ENCODE measurements at places on chromosomes 12 and 14.

DNA sequence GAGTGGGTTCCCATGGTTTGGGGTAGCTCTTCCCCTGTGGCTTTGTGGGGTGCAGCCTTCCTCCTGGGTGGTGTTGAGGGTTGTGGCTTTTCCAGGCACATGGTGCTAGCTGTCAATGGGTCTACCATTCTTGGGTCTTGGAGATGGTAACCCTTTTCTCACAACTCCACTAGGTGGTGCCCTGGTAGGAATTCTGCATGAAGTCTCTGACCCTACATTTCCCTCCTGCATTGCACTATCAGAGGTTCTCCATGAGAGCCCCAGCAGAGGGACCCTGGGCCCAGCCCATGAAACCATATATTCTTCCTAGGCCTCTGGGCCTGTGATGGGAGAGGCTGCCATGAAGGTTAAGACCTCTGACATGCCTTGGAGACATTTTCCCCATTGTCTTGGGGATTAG, 1093.3 kb downstream of the SLC16A7 start:
- peak; percentile 36 for DNase-seq

DNA sequence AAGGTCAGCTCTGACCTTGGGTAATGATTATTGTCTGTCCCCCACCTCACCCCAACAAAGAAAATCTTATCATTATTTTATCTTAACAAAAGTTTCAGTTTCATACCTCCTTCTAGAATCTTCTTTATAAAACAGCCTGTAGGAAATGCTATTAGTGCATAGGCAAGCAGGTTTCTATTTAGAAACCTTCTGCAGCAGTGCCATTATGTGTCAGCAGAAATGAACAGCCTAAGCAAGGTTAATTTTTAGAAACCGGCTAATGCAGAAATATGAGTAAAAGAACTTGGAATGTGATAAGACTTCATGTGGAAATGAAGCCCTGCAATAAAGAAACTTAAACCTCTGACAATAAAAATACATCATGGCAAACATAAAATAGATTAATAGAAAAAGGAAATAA, 814.4 kb downstream of the FSCB start:
- no peak for DNase-seq

- no peak for DNase-seq
These were observed 16.5 kb downstream of the HSPB8 start for GRCh38 chr12:119195256-119195655.

DNA sequence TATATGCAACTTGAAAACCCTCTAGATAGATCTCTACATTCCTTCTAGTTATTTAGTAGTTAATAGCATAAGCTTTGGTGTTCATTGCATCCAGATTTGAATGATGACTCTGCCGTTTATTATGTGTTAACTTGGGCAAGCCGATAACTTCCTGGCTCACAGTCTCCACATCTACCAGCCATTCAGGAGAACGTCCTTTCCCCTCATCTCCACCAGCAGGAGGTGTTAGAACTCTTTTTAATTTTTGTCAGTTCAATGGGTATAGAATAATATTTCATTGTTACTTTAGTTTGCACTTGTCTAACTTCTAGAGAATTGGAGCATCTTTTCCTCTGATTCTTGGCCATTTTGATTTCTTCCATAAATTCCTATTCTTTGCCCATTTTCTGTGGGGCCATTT, 30.0 kb upstream of the WSCD2 start:
- DNase-seq = no peak

DNA sequence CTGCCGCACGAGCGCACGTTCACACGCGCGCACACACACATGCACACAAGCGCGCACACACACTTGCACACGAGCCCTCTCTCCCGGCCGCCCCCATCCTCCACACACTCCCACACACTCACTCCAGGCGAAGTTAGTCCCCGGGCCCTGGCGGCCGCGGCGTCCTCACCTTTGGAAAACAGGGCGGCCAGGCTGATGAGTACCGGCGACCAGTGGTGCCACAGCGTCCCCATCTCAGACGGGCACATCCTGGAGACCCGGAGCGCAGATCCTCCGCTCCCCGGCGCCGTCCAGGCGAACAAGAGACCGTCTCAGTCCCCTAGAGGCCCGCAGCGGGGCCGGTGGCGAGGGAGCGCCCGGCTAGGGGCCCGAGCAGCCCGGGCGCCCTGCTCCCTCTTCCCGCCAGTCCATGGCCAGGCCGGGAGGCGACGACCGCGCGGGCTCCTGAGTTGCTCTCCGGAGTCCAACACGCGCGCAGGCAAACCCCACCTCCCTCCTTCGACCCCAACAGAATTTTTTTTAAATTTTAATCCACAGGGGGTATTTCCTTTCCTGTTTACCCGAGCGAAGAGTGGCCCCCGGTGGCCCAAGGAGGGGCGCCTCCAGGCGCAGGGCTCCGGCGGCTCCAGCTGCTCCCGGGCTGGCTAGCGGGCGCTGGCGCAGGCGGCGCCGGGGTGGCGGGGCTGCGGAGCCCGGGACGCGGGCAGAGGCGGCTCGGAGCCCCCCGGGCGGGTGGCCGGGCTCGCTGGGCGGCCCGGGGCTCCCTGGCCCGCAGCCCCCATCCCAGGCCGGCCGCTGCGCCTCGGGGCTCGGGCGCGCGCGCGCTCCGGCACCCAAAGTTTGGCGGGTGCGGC, 506 bp downstream of the TMEM132D start:
- DNase-seq = no peak

DNA sequence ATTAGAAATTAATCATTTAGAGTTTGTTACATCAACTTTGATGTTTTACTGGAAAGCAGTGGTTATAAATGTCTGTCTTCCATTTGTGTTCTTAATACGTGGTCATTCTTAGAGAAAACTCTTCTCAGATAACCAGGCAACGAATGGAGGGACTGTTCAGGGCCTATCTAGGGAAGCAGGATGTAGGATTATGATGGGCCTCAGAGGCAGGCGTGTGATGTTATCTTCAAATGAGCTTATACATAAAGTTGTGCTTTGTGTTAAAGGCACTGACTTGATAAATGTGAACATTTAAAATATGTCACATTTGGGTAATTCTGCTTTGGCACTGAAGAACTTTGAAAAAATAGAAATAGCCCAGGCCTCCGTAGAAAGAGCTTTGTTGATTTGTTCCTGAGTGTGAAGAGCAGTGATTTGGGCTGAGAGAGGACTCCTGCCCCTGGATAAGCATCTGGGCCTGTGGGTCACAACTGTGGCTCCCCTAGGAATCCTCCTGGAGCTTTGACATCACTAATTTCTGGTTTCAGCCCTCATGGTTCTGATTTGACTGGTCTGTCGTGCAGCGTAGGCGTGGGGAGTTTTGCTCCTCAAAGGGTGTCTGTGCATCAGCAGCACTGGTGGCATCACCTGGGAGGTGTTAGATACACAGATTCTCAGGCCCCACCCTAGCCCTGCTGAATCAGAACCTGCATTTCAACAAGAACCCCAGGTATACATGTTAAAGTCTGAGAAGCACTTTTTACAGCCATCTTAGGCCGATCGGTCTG, 55.4 kb downstream of the SAMD4A start:
- DNase-seq = peak; percentile 32

DNA sequence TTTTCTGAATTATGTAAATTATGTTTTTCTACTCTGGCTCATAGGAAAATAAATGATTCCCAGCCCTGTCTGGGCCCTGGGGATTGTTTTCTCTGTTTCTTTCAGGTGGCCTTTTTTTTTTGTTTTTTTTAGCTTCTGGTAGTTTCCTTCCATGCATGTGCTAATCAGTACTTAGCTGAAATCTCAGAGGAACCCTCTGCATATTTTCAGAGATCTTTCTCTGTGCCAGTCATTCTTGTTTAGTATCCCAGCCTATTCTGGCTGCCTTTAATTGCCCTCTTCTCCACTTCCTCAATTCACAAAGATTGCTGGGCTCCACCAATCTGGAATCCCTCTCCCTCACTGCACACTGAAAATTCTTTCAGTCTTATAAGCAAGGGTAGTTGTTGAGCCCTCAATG, 46.9 kb downstream of the CNOT2 start:
- DNase-seq = no peak

GRCh38 chr12:66013224-66013623, 117.3 kb downstream of the LLPH start:
- DNase-seq = no peak

- peak; percentile 24 for DNase-seq
These were observed 100.5 kb downstream of the ALG10B start for GRCh38 chr12:38417101-38417500.

DNA sequence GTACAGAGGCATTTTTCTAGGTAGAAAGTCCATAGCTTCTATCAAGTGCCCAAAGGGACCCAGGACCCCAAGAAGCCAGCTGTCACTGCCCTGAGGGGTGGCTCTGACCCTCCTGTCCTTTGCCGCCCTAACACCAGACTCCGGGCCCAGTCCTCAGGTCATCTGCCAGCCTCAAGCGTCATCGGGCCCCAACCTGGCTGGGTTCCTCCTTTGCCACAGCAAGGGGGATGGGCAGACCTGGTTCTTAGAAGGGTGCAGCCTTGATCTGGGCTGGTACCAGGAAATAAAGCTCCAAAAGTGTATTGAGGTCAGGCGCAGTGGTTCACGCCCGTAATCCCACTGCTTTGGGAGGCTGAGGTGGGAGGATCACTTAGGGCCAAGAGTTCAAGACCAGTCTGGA, 27.1 kb upstream of the FAM222A start:
- DNase-seq = no peak

DNA sequence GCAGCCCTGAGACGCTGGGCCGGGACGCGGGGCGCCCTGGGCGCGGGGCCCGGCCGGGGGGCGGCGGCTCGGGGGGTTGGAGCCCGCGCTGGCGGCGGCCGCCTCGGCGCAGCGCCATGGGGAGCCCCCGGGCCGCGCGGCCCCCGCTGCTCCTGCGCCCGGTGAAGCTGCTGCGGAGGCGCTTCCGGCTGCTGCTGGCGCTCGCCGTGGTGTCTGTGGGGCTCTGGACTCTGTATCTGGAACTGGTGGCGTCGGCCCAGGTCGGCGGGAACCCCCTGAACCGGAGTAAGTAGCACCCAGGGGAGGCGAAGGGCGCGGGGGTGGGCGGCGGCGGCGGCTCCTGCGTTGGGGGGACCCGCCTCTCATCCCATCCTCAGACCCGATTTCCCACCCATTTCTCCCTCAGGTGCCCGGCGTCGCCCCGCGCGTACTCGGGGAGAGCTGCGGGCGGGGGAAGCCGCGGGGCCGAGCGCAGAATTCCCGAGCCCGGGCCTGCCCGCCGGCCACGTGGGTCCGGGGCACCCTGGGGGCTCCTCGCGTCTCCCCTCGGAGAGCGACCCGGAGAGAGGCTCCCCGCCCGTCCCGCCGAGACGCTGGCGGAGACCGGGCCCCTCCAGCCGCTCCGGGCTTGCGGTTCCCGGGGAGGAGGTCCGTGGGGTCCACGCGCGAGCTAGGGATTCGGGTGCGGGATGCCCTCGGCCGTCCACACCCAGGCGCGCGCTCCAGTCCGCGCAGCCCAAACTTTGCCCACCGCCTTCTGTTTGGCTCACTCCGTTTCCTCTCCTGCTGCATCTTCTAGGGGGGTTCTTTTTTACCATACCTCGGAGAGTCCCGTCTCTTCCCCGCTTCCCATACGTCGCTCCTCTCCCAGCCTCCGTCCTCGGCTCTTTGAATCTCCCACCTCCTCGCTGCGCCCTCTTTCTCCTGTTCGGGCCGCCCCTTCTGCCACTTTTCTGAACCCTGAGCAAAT, 807 bp downstream of the B4GALNT3 start:
- no peak for DNase-seq

DNA sequence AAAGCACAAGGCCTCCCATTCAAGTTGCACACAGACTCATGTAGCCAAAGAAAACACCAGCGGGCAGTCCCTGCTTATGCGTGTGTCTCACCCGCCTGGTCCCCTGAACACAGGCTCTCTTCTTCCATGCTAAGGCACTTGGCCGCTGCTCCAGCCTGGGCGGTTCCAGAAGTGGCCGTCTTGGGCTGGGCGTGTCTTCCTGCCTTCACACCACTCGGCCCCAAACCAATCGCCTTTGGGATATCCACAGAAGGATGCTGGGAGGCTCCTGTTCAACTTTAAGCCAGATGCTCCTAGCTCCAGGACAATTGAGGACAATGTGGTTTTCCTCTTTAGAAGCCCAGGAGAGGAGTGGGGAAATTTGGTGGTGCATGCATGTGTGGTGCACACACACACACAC, 2.2 kb downstream of the SCARB1 start:
- DNase-seq = peak; percentile 70

DNA sequence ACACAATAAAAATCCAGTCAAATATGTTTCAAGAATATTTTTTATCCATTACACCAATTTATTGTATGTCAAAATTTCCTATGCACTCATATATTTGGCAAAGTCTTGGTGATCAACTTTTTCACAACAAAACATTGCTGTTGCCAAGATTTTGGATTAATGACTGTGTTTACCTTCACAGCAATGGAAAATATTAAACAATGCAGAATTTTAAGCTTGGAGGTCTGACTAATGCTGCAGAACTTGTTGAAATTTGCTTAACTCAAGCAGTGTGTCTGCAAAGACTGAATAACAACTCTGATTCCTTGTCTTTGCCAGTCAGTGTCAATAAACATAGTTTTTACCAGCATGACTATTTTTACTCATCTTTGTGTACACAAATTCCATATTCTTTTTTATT, 336.4 kb downstream of the CCER1 start:
- DNase-seq = peak; percentile 80

DNA sequence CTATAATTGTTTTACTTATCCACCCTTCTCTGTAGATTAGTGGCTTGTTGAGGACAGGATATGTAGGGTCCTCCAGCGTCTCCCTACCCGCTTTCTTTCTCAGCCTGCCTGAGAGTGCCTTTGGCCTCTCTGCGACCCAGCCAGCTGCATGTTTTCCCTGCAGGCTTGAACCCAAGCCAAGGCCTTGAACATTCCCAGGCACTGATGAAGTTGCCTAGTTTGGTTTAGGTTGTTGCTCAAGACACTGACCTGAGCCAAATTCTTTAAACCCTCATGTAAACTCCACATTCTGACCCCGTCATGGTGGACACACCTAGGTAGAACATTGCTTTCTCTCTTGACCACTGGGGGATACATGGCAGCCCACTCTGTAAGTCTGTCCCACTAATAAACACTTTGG, 33.4 kb upstream of the TXNRD1 start:
- peak; percentile 10 for DNase-seq

DNA sequence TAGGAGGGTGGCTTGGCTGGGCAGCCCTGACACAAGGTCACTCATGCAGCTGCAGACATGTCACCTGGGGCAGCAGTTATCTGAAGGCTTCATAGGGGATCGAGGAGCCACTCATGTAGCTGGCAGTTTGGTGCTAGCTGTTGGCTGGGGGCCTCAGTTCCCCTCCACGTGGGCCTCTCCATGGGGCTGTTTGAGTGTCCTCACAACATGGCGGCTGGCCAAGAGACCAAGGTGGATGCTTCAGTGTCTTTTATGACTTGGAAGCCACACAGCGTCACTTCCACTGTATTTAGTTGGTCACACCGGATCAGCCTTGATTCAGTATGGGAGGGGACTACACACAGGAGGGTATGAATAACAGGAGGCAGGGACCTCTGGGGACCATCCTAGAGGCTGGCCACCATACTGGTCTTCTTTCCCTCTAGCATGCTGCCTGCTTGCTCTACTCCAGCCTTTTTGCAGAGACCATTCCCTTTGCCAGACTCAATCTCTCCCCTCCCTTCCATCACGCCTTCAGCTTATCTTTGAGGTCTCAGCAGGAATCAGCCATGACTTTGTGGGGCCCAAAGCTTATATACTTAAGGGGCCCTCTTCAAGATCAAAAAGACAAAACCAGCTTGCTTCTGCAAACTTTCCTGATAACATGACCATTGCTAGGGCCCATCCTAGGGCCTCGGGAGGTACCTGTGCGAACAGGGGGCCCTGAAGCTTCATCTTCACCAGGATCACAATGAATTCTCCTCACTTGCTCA, 53.4 kb downstream of the RPH3A start:
- no peak for DNase-seq

- peak; percentile 92 for DNase-seq
These were observed 11.1 kb upstream of the LGALS3 start for GRCh38 chr14:55117803-55118441.
